Suppressor macrophage (primary cell): ENCODE measurements at places on chromosomes 6 and 20.

DNA sequence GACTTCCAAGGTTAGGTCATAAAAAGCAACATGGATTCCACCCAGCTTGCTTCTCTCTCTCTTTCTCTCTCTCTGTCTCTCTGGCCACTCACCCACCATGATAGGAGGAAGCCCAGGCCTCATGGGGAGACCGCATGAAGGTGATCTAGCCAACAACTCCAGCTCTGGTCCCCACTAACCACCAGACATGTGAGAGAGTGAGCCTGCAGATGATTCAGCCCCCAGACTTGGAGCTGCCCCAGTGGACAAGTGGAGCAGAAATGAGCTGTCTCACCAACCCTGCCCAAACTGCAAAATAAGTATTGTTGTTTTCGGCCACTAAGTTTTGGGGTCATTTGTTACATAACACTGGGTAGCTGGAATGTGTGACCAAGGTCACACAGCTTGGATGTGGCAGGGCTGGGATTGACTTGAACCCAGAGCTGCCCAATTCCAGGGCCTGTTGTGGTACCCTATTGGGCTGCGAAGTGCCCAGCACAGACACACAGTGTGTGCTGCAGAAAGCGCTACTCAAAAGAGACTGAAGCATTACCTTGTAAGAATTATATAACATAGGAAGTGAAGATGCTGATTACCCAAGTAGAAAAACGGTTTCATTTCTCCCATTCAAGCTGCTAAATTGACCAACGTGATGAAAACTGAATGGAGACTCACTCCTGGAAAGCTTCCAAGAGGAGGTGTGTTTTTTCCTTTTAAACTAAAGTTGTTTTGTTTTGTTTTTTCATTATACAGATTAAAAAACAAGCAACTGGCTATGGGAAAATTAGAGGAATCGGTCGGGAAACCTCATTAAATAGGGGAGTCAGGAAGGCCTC lies 9.1 kb upstream of the TLDC2 start:
- peak; percentile 48 for DNase-seq

GRCh38 chr6:148005806-148006205 lies 336.8 kb upstream of the SASH1 start:
- no peak for DNase-seq

DNA sequence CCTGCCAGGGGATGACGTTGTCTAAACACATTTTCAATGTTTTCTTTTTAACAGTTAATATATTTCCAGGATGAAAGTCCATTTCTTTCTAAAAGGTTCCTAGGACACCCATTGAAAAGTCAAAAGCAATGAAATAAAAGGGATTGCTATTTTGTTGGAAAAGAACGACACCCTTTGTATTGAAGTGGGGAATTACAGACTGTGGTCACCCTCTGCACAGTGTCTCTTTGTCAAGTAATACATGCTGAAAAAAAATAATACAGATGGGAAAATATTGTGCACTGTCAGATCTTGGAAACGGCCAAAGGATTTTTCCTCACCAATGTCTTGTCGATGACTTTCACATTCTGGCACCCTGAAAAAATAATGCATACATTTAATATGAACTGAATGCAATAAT lies 56.9 kb downstream of the HAO1 start:
- DNase-seq = no peak

DNA sequence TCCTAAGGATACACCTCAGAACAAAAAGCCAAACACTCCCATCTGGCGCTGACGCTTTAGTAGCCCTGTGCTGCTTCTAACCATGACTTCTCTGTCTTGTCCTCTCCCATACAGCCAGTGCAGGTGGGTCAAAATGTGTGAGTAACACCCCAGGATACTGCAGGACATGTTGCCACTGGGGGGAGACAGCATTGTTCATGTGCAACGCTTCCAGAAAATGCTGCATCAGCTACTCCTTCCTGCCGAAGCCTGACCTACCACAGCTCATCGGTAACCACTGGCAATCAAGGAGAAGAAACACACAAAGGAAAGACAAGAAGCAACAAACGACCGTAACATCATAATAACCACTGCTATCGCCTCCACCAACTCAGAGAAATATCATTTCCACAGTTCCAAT lies 1.4 kb downstream of the DEFB132 start:
- DNase-seq = peak; percentile 29

- no peak for DNase-seq
Measured at GRCh38 chr6:156402227-156402626, 375.0 kb upstream of the ARID1B start.
